GF-D8 (cell line): ENCODE measurements at places on chromosomes 7 and 10.

GRCh38 chr10:28685717-28686116, 8.4 kb downstream of the BAMBI start:
- DNase-seq, result no peak

- no peak for DNase-seq
Measured at GRCh38 chr10:13184730-13185514, 23.6 kb downstream of the MCM10 start.

DNA sequence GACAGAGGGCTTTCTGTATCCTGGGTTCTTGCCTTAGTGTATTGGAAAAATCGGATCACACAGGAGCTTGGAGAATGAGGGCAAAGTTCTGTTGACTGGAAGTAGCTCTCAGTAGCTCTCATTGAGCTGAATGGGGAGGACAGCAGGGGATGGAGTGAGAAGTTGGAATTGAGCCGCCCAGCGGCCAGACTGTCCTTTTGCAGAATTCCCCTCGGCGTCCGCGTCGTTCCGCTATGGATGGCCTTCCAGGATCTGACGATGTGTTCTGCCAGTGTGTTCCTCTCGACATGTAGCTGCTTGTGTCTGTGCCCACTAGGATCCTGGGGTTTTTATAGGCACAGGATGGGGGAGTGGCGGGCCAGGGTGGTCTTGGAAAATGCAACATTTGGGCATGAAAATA, 351.8 kb upstream of the SEMA3A start:
- no peak for DNase-seq

DNA sequence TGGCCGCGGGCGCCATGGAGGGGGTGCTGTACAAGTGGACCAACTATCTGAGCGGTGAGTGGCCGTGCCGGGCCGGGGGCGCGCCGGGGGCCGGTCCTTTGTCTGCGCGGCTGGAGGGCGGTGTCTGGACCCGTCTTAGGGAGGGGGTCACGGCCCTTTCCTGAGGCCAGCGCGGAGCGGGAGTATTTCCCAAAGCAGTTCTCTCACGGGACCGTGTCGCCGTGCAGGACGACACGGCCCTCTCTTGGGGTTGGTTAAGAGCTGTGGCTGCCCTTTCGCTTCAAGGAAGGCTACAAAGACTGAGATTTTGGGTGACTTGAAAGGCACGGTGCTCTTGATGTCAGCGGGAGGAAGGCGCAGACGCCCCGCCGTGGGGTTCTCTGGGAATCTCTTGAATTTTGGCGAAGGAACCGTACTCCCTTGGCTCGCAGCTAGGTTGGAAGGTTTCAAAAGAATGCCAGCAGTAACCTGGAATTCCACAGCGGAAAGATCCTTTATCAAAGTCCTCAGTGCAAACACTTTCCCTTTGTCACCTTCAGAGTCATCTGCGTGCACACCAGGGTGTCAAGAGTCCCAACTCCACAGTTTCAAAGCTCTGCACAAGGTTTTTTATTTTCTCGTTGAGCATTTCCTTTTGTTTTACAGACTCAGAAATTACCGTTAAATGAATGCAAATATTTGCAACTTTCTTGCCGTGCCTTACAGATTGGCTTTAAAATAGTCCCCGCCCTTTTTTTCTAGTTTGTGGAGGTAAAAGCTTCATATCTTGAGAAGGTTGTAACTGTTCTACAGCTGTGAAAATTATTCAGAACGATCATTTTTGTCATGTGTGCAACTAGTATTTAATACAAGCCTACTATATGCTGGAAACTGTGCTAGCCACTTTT, 780 bp downstream of the PLEKHA8 start:
- DNase-seq, result peak; percentile 39

- DNase-seq, result no peak
Measured at GRCh38 chr10:74518061-74518460, 308.3 kb upstream of the KAT6B start.

- DNase-seq, result no peak
Measured at GRCh38 chr10:49577182-49577925, 32.8 kb upstream of the SLC18A3 start.

DNA sequence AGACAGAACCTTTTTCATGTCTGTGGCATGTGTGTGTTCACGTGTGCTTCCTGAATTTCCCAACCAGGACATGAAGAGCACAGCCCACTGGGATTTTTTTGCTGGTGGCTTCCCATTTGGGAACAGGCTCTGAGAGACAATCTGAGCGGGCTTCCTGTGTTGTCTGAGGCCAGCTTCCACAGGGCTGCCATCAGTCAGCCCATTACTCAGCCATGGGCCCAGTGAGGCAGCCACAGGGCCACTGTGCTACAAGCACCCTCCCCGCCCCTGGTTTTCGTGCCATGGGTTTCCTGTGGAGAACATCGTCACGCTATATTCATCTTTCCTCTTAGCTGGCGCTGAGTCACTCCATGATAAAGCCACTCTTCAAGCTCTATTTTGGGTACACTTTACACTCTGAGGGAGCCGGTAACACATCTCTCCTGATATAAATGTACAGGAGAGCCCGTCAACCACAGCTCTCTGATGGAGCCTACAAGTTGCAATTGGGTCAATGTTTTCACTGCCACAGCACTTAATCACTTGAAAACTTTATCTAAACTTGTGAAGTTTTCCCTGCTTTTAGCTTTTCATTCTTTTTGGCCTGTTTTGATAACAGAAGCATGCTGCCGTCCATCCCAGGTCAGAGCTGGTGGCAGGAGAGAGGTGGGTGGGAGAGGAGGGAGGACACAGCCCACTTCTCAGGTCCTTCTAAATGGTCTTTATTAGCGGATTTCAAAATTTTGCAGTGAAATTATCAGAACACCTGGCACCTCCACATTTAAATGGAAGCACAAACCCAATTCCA, 96.9 kb downstream of the HIPK2 start:
- no peak for DNase-seq

- no peak for DNase-seq
Measured at GRCh38 chr10:114504769-114505579, 100.7 kb upstream of the AFAP1L2 start.
